ENCODE measurements at places on chromosomes 7 and 10. TPM values are rescaled to one million over a fixed set of nuclear protein-coding genes. Genes with fewer than 3 reads are reported as not detected.

The COL17A1 gene
- 10.7 TPM for total RNA-seq

The CYP2C9 gene
- not detected for total RNA-seq

The VIM gene
- total RNA-seq, result 1,560 TPM

The IDI2 gene
- not detected for total RNA-seq

DNA sequence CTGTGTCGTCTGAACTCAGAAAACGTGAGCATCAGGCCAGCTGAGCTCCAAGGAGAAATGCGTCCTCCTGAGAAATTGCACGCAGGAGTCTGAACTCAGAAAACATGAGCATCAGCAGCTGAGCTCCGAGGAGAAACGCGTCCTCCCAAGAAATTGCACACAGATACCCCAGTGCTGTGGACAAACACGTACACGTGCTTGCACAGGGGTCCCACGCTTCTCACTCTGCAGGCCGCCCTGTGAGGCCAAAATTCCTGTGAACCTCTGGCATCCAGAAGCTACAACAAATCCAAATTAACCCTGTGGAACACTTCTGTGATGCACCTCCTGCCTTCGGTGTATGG, 133.8 kb downstream of the WDR37 start:
- ATAC-seq, result no peak

DNA sequence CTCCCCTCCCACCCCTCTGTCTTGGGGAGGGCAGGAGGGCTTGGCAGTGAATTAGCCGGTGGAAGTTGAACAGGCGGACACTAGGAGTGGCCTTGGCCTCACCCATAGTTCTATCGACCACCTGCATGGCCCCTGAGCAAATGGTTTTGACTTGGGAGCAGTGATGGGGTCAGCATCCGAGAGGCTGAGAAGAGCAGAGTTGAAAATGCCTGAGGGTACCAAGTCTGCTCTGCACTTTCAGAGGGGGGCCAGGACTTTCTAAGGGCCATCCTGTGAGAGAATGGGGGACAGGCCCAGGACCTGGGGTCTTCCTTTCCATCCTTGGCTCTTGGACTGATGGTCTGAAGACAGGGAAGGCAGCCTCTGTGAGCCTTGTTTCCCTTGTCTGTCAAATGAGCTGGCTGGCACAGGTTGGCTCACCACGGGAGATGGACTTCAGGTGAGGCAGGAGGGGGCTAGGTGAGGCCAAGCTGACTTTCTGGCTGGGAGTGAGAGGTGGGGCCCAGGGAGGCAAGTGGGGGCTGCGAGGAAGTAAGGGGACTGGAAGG, 29.4 kb downstream of the CDH23 start:
- no peak for ATAC-seq

GRCh38 chr7:19919261-19920095, 146.1 kb upstream of the TMEM196 start:
- no peak for ATAC-seq

GRCh38 chr10:92490387-92490786, 83.5 kb downstream of the IDE start:
- ATAC-seq, result no peak

DNA sequence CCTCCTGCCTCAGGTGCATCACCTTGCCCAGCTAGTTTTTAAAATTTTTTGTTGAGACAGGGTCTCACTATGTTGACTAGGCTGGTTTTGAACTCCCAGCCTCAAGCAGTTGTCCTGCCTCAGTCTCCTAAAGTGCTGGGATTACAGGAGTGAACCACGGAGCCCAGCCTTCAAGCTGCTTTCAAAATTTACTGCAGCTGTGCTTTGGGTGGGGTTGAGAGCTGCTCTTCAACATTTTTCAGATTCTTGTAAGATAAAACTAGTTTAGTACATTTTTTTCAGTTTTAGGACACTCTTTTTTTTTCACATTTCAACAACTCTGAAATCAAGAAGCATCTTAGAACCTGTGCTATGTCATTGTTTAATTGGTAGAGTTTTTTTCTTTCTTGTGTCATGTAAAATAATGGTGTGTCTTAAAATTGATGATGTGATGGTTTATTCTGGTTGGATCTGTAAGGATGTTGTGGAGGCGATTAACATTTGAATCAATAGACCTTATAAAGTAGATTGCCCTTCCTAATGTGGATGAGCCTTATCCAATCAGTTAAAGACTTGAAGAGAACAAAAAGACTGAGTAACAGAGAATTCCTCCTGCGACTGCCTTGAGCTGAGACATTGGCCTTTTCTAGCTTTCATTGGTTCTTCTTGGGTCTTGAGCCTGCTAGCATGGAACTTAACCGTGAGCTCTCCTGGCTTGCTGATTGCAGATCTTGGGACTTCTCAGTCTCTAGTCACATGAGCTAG, 13.5 kb downstream of the PLEKHA8 start:
- no peak for ATAC-seq

DNA sequence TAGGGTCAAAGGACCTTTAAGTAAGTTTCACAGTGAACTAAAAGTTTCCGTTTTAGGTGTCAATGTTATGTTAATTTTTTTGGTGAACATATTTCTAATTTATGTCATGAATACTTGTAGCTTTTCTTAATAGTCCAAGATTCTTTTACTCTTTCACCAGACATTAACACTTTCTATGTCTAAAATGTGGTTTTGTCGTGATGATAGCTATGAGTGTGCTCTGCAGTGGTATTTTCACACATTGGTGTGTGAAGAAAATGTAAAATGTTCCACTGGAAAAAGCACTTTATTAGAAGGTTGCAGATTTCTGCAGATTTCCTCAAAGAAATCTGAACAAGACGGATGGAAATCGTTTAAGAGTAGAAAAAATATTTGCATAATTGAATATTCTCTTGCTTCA, 561.0 kb upstream of the ANKRD30A start:
- no peak for ATAC-seq

DNA sequence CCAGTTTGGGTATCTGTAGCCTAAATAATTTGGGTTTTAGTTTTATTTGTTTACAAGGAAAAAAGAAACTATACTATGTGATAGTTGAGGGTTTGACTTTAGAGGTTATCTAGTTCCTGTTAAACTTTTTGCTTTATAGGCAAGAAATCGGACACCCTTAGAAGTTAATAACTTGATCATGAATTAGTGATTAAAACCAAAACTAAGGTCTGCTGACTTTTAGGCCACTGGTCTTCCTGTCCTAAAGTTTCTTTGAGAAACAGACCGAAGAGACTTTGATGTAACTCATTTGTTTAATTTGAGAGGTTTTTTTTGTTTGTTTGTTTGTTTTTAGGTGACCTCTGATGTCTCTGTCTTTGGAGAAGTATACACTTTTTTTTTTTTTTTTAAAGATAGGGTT, 59.7 kb downstream of the PHTF2 start:
- ATAC-seq, result no peak

DNA sequence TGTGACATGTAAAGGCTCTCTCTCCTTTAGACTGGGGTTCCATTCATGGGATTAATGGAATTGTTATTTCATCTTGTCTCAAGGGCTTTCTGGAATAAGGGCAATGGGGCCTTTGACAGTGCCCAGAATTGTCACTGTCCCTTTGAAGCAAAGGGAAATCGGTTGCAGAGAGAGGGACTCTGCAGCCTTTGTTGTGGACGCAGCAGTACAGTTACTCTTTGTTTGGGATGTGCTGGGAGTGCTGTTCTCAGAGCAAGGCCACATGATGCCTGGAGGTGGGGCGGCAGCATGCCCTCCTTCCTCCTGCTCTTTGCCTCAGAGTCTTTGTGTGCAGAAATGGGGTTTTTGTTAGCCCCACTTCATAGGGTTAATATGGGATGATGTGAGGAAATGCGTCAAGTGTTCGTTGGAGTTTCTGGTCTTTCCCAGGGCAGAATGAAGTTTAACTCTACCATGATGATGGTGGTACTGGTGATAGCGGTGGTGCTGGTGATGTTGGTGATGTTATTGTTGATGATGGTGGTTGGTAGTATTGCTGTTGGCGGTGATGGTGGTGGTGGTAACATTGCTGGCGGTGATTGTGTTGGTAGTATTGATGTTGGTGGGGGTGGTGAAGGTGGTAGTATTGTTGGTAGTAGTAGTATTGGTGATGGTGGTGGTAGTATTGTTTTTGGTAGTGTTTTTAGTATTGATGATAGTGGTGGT, 45.3 kb downstream of the DOCK1 start:
- ATAC-seq, result no peak

DNA sequence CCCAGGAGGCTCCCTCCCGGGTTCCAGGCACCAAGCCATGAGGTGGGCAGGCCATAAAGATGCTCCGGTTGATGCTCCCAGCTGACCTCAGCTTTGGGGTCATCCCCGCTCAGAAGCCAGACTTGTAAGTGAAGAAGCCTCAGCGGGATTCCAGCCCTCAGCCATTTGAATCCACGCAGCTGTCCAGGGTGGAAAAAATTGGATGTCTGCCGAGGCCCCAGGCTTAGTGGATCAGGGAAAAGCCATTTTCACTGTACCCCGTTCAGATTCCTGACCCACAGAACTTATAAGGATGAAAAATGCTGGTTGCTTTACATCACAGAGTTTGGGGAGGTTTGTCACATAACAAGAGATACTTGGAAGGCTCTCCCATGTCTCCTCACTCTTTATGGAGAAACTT, 49.2 kb upstream of the CPN1 start:
- no peak for ATAC-seq

DNA sequence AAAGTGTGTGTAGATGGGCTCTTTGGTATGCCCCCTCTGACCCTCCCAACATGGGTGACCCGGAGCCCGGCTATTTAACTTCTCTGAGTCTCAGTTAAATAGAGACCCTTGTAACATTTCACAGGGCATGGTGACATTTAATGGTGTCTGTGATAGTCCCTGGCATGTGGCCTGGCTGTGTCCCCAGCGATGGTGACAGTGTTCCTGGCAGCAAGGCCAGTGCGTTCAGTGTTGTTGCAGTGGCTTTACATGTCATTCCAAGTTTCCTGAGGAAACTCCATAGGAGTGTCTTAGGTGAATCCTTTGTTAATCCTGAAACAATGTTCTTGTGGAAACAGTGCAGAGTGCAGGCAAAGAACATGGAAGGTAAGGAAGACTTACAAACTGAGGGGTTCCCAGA, 137.0 kb downstream of the RAMP3 start:
- no peak for ATAC-seq

GRCh38 chr10:29068966-29069365, 219.9 kb upstream of the LYZL1 start:
- ATAC-seq, result no peak

DNA sequence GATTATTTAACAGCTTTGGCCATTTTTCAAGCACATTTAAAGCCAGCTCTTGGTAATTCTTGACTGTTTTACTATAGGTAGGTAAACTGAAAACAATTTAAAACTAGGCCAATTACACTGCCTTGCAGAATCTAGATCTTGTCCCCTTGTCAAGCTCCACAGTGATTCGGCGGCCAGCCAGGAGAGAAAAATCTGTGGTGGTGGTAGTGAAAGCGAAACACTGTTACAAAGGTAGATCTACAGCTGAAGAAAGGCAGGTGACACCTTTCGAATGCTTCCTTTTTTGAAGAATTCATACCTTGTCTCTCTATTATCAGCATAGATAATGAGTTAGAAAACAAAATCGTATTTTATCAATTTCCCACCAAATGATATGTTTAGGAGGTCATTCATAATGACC, 218.3 kb downstream of the POU6F2 start:
- no peak for ATAC-seq

DNA sequence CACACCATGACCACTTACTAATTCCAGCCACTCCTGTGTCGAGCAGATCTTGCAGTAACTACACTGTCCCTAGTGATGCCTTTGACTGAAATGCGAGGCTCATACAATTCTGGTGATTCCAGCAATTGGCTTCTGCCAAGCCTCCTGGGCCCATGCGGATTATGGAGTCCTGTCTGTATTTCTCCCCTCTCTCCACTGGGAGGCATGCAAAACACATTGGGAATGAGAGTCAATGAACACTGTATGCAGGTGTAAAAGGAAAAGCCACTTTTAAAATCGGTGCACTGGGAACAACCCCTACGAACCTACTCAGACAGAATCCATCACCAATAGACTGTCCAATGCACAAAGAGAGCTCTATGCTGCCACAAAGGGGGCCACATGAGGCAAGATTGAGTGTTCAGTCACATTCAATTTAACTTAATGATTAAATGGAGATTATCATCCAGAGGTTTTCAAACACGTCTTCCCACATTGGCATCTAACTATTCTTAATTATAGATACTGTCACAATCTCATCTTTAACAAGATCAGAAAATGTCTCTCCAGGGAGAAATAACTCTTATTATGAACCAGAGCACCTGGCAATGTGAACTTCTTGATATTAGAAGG, 550.6 kb downstream of the GLRX3 start:
- ATAC-seq, result no peak

- no peak for ATAC-seq
These were observed 714.1 kb downstream of the PARD3 start for GRCh38 chr10:34101001-34101400.

DNA sequence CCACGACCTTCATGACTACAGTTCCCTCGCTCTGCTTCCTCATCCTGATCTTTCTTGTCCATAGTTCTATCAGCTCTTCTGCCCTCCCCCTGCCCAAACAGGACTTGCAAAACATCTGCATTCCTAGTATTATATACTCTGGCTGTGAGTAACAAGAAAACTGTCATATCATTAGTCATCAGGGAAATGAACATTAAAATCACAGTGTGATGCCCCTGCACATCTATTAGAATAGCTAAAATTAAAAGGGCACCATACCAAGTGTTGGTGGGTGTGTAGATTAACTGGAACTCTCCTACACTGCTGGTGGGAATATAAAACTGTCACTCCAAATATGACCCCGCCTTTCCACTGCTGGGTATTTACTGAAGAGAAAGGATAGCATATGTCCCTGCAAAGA, 141.8 kb downstream of the C7orf25 start:
- ATAC-seq, result no peak

DNA sequence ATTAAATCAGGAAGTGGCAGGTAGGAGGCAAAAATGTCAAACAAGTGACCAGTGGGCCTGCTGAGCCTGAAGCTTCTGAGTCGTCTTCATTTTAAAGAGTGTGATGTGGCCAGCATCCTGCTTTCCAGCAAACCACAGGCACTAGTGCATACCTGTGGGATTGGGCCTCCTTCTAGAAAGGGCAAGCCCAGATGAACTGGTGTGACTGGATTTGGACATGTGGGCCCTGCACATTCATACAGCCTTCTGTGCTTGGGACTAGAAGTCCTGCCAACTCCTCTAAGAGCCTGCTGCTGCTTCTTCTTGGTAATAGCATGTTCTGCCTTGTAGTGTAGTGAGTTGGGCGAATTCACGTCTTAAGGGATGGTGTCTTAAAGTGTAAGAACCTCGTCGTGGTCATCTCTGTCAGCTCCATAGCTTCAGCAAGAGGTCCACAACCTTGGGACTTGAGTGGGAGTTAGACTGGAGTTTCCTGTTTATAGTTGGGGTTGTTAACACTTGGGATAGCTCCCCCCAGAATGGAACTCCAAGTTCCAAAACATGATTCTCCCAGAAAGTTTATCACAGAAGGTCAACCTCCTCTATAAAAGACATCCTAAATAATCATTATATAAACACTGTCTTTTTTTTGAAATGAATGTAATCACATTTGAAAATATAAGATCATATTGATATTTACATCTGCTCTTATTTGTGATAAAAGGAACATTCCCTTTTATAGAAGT, 11.2 kb downstream of the BMPER start:
- ATAC-seq, result no peak

Data from gastroesophageal sphincter (tissue), 4 donors.